ENCODE measurements at places on chromosomes 7 and 10.

GRCh38 chr7:129950933-129951225 is 1.9 kb downstream of the UBE2H start:
- no peak for DNase-seq

GRCh38 chr7:86600506-86601290 is 43.0 kb upstream of the GRM3 start:
- no peak for DNase-seq

DNA sequence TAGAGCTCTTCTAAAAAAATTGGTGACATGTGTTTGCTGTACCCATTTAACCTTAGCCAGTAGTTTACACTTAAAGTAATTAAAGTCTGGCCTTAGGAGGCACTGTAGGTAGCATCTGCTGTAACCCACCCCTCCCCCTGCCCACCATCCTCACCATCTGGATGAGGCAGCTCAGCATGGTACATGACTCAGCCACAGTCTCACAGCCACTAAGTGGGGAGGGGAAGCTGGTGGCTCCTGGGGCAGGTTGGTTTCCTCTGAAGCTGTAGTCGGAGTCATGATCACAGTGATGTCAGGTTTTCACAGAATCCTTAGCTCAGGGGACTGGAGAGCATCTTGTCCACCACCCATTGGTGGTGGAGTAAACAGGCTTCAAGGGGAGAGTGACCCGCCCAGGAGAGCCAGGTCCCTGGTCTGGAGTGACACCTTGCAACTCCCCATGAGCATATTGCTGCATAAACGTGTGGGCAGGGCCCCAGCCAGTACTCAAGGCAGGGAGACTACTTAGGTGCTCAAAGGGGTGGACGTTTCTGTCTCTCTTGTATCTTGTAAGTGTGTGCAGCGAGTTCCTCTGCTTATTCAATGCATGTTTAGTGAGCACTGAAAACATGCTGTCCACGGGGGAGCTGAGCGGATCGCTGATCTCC is 125.9 kb downstream of the GRK5 start:
- no peak for DNase-seq

DNA sequence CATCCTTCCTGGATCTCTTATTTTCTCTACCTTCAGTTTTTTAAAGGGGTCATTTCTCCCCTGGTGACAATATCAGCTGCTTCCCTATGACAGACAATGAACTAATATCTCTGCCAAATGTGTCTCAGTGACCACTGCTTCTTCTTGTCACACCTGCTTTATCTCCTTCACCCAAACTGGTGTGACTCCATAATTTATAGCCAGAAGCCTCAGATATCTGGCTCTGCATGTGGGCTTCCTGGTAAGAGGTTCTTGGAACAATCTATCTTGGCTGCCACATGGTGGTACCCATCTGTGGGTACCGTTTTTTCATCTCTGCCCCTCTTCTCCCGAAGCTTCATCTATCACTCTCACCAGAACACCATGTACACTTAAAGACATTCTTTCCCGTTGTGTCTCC is 37.0 kb downstream of the CPVL start:
- no peak for DNase-seq

- no peak for DNase-seq
These were observed 25.5 kb upstream of the KNDC1 start for GRCh38 chr10:133134411-133135115.

GRCh38 chr10:11698691-11699549 is 43.3 kb upstream of the ECHDC3 start:
- no peak for DNase-seq

DNA sequence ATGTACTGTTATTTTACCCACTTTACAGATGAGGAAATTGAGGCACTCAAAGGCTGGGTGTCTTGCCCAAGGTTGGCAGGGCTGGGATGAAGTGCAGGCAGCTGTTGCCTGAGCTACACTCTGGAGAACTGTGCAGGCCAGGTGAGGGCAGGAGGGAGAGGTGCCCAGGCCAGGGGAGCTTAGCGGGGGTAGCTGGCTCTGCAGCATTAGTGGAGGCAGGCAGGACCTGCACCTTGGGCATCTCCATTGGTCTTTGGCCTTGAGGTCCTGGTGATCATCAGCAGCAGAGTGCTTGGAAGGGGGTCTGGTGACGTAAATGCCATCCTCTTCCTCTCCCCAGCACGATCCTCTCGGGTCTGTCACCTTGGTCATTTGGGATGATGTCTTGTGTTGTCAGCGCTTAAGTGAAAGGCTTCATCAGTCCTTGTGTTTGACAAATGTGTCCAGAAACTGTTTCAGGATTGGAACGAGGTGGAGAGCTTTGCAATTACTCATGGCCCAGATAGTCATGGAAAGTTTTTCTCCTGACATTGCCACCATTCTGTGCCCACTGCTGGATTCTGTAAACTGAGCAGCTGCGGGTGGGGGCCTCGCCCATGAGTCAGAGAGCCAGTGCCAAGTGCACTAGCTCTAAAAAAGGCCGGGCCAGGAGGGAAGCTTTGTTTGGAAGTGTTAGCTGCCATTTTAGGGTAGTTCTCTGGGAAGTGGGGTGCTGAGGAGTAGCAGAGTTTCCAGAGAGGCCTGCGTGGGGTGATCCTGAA is 47.6 kb downstream of the TSPAN15 start:
- DNase-seq: no peak

DNA sequence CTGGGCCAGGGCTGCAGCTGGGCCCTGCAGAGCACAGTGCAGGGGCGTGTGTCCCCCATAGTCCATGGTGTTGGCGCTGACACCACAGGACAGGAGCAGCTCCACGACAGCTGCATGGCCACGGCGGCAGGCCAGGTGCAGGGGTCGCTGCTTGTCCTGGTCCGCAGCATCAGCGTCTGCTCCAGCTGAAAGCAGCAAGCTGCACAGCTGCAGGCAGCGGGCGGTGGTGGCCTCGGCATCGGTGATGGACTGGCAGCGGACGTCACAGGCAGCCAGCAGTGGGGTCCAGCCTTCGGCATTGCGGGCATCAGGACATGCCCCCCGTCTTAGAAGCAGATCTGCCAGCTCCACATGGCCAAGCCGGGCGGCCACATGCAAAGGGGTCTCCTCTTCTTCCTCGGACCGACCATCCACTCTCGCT is 6.0 kb downstream of the ASB10 start:
- DNase-seq: no peak

DNA sequence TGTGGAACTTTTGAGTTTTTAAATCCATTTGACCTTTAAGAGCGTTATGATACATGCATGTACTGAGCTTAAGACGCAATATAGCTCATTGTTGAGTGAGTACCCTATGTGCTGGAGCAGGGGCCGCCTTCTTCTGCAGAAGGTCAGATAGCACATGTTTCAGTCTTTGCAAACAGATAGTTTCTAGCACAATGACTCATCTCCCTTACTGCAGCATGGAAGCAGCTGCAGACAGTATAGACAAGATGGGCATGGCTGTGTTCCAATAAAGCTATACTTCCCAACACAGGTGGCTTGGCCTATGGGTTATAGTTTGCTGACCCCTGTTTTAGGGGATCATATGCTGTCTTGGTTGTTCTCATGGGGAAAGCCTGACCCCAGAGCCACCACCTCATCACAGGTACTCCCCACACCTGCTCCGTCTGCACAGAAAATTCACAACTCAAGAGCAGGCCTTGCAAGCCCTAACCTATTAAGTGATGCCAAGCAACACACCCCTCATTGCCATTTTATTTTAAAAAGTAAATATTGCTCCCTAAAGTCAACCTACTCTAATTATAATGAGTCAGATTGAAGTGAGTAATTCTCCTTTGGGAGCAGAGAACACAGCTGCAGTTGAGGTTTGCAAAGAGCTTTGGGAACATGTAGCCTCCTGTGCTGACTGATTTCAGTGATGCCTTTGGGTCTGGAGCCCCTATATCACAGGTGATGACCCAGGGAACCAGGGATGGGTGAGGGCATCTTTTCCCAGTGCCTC is 330.1 kb downstream of the PAXIP1 start:
- DNase-seq: no peak

DNA sequence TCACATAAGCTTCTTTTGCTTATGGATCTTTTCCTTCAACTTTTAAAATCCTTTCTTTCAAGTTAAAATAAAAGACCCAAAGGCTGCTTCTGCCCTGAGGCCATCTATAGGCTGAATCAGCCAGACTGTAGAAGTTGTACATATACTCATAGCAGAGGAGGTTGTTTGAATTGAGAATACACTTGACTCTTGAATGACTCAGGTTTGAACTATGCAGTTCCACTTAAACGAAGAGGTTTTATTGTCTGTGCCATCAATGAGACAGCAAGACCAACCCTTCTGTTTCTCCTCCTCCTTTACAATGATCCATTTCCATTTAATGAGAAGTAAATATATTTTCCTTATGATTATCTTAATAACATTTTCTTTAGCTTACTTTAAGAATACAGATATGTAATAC is 5.8 kb downstream of the ZNF365 start:
- peak; percentile 15 for DNase-seq

DNA sequence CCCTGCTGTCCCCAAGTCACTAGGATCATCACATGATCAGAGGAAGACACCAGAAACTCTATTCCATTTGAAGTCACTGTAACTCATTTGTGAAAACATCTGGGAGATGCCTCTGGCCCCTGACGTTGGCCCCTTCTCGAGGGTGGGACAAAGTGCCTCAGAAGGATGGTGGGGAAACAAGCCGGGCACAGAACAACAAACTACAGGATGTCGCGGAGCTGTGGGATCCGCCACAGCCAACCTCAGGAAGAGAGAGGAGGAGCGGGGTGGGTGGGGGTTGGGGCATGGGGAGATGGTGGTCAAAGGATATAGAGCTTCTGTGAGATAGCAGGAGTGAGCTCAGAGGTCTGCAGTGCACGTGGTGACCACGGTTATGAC is 265.6 kb upstream of the TCERG1L start:
- no peak for DNase-seq

DNA sequence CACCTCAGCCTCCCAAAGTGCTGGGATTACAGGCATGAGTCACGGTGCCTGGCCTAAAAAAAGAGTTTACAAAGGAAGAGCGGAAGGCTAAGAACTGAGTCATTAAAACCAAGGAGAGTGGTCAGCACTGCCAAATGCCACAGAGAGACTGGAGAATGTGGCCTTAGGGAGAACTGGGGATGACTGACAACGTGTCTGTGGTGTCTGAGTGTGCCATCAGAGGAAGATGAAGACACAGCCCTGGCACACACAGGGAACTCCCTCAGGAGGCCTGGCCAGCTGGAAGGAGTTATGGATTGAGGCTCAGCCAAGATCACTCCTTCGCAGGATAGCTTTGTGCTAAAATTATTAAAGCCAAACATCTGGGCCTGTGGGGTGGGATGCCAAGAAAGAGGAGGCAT is 3.9 kb upstream of the INA start:
- no peak for DNase-seq

- DNase-seq: no peak
These were observed 9.6 kb upstream of the TRIM8 start for GRCh38 chr10:102634686-102635085.

DNA sequence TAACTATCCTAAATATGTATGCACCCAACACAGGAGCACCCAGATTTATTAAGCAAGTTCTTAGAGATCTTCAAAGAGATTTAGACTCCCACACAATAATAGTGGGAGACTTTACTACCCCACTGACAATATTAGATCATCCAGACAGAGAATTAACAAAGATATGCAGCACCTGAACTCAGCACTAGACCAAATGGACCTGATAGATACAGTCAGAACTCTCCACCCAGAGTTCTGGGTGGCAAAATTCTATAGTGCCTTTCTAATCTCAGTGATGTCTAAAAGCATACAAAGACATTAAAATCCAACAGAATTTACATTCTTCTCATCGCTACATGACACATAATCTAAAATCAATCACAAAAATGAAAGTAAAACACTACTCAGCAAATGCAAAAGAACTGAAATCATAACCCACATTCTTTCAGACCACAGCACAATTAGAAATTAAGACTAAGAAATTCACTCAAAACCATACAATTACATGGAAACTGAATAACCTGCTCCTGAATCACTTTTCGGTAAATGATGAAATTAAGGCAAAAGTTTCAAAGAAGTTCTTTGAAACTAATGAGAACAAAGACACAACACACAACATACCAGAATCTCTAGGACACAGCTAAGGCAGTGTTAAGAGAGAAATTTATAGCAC is 183.2 kb downstream of the AGMO start:
- DNase-seq: no peak

GRCh38 chr10:99733366-99733765 is 1.3 kb downstream of the CUTC start:
- DNase-seq: no peak
